Pancreas (tissue), 10 donors: ENCODE measurements at places on chromosomes 11 and 22. TPM values are rescaled to one million over a fixed set of nuclear protein-coding genes. Genes with fewer than 3 reads are reported as not detected.
A peak's percentile ranks its signal among the peaks of the same experiment; 100 is the strongest.

DNA sequence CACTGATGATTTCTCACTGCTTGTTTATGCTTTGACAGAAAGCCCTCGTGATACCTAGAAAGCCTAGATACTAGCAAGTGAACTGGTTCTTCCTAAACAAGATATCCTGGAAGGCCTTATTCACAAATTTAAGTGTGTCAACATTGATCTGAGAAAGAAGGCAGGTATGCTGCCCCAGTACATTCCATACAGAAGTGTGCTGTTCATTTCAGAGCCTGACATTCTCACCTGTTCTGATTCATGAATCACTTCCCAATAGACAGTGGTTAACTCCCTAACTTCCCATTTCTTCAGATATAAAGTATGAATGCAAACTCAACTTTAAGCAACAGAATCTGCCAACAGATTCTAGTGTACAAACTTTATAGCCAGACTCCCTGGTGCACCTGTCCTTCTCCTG is 15.5 kb upstream of the RASSF10 start:
- no peaks in the 10 kb centered on the region for H3K27me3 ChIP-seq
- H3K4me1 ChIP-seq: peaks cover 9% of the 10 kb centered on the region
- H3K4me3 ChIP-seq: no peak overlapping the region

DNA sequence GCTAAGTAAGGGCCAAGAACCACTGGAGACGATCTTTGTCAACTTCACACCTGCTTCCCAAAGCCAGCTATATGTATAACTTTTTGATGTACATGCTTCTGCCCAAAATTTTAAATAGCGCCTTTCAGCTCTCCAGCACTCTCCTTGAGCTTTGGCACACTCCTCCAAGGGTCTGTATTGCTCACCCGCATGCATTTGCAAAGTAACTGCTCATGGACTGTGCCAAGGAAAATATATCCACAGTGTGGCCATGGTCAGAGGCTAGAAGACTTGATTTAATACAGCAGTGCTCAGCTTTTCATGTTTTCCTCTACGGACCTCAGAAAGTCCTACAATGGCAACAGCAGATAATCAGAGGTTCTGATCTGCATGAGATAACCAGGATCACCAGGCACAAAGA is 550.1 kb downstream of the SOX6 start:
- no peaks in the 10 kb centered on the region for H3K36me3 ChIP-seq
- no peak overlapping the region for H3K4me3 ChIP-seq
- no peaks in the 10 kb centered on the region for H3K4me1 ChIP-seq
- H3K27me3 ChIP-seq: no peaks in the 10 kb centered on the region
- DNase-seq: no peak

GRCh38 chr11:46234311-46234710 is 43.2 kb upstream of the CREB3L1 start:
- no peak for DNase-seq
- H3K27me3 ChIP-seq: no peaks in the 10 kb centered on the region
- H3K36me3 ChIP-seq: no peaks in the 10 kb centered on the region

DNA sequence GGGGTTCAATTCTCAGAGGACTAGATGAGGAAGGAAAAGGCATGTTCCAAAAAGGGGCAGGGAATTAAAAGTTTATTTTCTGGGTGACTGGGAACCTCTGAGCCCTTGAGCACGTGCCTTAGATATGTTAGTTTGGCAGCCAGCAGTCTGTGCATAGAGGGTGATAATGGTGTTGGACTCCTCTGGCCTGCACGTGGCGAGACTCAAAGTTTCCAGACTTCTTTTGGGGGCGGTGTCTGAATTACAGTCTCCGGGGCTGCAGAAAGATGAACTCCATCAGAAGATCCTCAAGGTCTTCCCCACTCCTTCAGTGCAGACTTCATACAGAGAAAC is 861 bp upstream of the ZNRF3 start:
- peaks cover 24% of the 10 kb centered on the region for H3K4me1 ChIP-seq
- H3K36me3 ChIP-seq: no peaks in the 10 kb centered on the region
- H3K27ac ChIP-seq: no peak overlapping the region
- no peaks in the 10 kb centered on the region for H3K27me3 ChIP-seq
- H3K4me3 ChIP-seq: peak overlapping the region; percentile 33

OSM gene
- 1.5 TPM for total RNA-seq

GRCh38 chr11:109772892-109773291 is 320.3 kb upstream of the ZC3H12C start:
- no peak overlapping the region for H3K27ac ChIP-seq
- H3K4me1 ChIP-seq: no peaks in the 10 kb centered on the region
- no peaks in the 10 kb centered on the region for H3K36me3 ChIP-seq
- H3K27me3 ChIP-seq: no peaks in the 10 kb centered on the region
- no peak for DNase-seq

- no peaks in the 10 kb centered on the region for H3K27me3 ChIP-seq
- H3K27ac ChIP-seq: no peak overlapping the region
- no peak for DNase-seq
- no peak overlapping the region for H3K4me3 ChIP-seq
- no peaks in the 10 kb centered on the region for H3K4me1 ChIP-seq
- H3K36me3 ChIP-seq: no peaks in the 10 kb centered on the region
Observed at GRCh38 chr22:37139762-37140161, 10.0 kb downstream of the IL2RB start.

ZP1 gene
- not detected for total RNA-seq

MPPED1 gene
- total RNA-seq: not detected

CDC42BPG gene
- 10.1 TPM for total RNA-seq

LRRC10B gene
- 0.87 TPM for total RNA-seq

GRCh38 chr11:59463190-59463641 is 6.5 kb downstream of the OR4D6 start:
- no peak overlapping the region for H3K4me3 ChIP-seq
- H3K4me1 ChIP-seq: no peaks in the 10 kb centered on the region
- no peaks in the 10 kb centered on the region for H3K36me3 ChIP-seq
- no peaks in the 10 kb centered on the region for H3K27me3 ChIP-seq

CD3G gene
- 0.92 TPM for total RNA-seq

- no peaks in the 10 kb centered on the region for H3K4me1 ChIP-seq
- H3K4me3 ChIP-seq: no peak overlapping the region
- H3K36me3 ChIP-seq: no peaks in the 10 kb centered on the region
Observed at GRCh38 chr11:112555491-112556364, 295.1 kb upstream of the PLET1 start.

IGLL1 gene
- not detected for total RNA-seq

DNA sequence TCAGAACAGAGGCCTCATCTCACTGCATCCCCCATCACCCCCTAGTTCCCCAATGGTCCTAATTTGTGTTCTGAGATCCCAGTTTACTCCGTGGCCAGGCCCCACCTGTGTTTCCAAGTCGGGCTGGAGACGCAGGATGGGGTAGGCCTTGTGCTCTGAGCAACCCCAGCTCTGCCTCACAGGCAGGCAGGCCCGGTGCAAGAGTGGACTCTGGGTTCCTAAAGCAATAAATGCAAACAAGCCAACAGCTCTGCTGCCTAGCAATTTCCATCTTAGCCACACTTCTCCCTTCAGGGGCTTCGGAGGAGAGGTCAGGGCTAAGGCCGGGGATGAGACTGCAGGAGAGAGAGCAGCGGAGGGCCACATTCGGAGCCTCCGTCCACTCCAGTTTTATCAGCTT is 2.5 kb upstream of the EPS8L2 start:
- H3K27ac ChIP-seq: peak overlapping the region; percentile 89
- peak; percentile 38 for DNase-seq
- H3K4me3 ChIP-seq: no peak overlapping the region
- peaks cover 31% of the 10 kb centered on the region for H3K4me1 ChIP-seq
- peaks cover 4% of the 10 kb centered on the region for H3K36me3 ChIP-seq
- H3K27me3 ChIP-seq: no peaks in the 10 kb centered on the region

DNA sequence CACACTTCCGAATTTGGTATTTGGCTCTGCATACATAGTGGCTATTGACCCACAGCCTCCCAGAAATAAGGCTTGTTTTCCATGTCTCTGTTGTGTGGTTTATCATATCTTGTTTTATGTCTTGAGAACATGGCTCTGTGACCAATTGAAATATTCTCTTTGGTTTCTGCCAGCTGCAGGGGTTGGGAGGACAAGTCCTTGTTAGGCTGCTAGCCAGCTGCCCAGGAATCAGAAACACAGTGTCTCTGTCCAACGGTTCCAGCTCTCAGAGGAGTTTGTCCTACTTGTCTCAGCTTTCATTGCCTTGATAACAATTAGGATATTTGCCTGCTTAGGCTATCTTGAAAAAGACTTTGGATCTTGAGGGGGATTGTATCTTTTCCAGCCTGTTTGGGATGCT is 6.0 kb upstream of the SLC7A4 start:
- H3K4me3 ChIP-seq: no peak overlapping the region
- H3K27ac ChIP-seq: no peak overlapping the region
- H3K36me3 ChIP-seq: no peaks in the 10 kb centered on the region
- DNase-seq: no peak

GRCh38 chr11:123707606-123708205 is 33.8 kb downstream of the ZNF202 start:
- DNase-seq: no peak
- no peak overlapping the region for H3K27ac ChIP-seq
- H3K4me3 ChIP-seq: no peak overlapping the region
- no peaks in the 10 kb centered on the region for H3K36me3 ChIP-seq

DNA sequence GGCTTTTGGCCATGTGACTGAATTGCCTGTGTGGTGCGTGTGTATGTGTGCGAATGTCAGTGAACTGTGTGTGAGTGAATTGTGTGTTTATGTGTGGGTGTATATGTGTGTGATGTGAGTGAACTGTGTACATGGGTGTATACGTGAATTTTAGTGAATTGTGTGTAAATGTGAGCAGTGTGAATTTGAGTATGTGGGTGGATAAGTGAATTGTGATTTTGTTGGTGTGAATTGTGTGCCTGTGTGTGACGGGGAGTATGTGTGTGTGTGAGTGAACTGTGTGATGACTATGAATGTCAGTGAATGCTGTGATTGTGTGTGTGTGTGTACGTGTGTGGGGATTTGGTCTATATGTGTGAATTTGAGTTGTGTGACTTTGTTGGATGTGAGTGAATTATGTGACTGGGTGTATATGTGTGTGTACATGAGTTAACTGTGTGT is 3.5 kb downstream of the DDTL start:
- peaks cover 5% of the 10 kb centered on the region for H3K4me1 ChIP-seq
- H3K27ac ChIP-seq: no peak overlapping the region
- DNase-seq: no peak

OR4A16 gene
- not detected for total RNA-seq

LINC01488 gene
- not detected for total RNA-seq

CEND1 gene
- total RNA-seq: not detected

- no peak for DNase-seq
- H3K27me3 ChIP-seq: no peaks in the 10 kb centered on the region
- no peaks in the 10 kb centered on the region for H3K4me1 ChIP-seq
- no peaks in the 10 kb centered on the region for H3K36me3 ChIP-seq
- no peak overlapping the region for H3K4me3 ChIP-seq
- no peak overlapping the region for H3K27ac ChIP-seq
Observed at GRCh38 chr11:63262547-63262946, 19.1 kb upstream of the SLC22A25 start.

DNA sequence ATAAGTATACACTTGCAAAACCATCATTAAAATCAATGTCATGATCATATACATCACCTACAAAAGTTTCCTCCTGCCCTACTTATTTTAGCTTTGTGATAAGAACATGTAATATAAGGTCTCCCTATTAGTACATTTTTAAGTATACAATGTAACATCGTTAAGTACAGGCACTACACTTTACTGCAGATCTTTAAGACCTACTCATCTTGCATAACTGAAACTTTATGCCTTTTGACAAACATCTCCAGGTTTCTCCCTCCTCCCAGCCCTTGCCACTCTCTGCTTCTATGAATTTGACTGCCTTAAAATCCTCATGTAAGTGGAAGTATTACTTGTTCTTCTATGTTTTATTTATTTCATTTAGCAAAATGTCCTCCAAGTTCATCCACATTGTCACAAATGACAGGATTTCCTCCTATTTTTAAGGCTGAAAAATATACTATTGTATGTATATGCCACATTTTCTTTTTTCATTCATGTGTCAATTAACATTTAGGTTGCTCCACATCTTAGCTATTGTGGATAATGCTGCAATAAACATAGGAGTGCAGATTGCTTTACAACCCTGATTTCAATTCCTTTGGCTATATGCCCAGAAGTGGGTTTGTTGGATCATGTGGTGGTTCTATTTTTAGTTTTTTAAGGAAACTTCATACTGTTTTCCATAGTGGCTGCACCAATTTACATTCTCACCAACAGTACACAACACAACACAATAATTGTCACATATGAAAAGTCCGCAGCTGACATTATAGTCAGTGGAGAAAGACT is 471.1 kb upstream of the ANO3 start:
- no peaks in the 10 kb centered on the region for H3K4me1 ChIP-seq
- H3K36me3 ChIP-seq: no peaks in the 10 kb centered on the region
- no peak overlapping the region for H3K4me3 ChIP-seq
- H3K27me3 ChIP-seq: no peaks in the 10 kb centered on the region

- no peak overlapping the region for H3K27ac ChIP-seq
- no peaks in the 10 kb centered on the region for H3K36me3 ChIP-seq
- H3K4me3 ChIP-seq: no peak overlapping the region
- no peaks in the 10 kb centered on the region for H3K27me3 ChIP-seq
- no peaks in the 10 kb centered on the region for H3K4me1 ChIP-seq
- no peak for DNase-seq
Observed at GRCh38 chr11:58922479-58922878, 16.8 kb upstream of the GLYATL1 start.

GRCh38 chr11:130115218-130115617 is 44.4 kb upstream of the ST14 start:
- no peaks in the 10 kb centered on the region for H3K27me3 ChIP-seq
- peaks cover 4% of the 10 kb centered on the region for H3K36me3 ChIP-seq
- peaks cover 12% of the 10 kb centered on the region for H3K4me1 ChIP-seq
- H3K27ac ChIP-seq: no peak overlapping the region
- no peak overlapping the region for H3K4me3 ChIP-seq
- no peak for DNase-seq
